ENCODE measurements at places on chromosomes 1 and 21.

GRCh38 chr1:44678120-44678519 lies 3.6 kb downstream of the ARMH1 start:
- DNase-seq = no peak

- no peak for DNase-seq
These were observed 1.2 kb upstream of the A3GALT2 start for GRCh38 chr1:33322109-33322508.

DNA sequence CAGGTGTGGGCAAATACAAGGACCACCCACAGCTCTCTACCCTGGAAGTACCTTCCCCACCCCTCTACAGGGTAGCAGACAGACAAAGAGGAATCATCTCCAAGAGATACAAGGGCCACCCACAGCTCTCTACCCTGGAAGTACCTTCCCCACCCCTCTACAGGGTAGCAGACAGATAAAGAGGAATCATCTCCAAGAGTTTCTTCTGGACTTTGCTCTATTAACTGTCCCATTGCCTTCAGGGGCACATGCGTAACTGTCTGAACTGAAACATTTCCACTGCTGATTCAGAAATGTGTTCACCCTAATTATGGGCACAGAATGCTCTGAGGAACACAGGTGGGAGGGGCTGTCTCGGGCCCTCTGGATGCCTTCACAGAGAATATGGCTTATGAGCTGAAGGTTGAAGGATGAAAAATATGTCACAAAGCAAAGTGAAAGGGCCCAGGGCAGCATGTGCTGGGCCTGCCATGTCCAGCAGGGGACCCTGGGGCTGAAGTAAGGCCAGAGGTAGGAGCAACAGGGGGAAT lies 43.9 kb downstream of the ZNF281 start:
- DNase-seq = no peak

DNA sequence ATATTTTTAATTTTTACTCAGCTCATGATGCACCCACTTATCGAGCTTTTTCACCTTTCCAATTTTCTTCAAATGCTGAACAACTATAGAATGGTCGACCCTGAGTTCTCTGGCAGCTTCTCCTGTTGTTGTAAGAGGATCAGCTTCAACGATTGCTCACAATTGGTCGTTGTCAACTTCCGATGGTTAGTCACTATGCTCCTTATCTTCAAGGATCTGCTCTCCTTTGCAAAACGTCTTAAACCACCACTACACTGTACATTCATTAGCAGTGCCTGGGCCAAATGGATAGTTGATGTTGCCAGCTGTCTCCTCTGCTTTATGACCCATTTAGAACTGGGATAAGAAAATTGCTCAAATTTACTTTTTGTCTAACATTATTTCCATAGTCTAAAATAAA lies 385.9 kb upstream of the LYPLAL1 start:
- no peak for DNase-seq

- no peak for DNase-seq
These were observed 22.1 kb upstream of the TBX15 start for GRCh38 chr1:119010201-119010600.

GRCh38 chr1:186812570-186812969 lies 16.2 kb upstream of the PLA2G4A start:
- DNase-seq = no peak

- DNase-seq = no peak
These were observed 110.0 kb upstream of the HOOK1 start for GRCh38 chr1:59704716-59705115.

DNA sequence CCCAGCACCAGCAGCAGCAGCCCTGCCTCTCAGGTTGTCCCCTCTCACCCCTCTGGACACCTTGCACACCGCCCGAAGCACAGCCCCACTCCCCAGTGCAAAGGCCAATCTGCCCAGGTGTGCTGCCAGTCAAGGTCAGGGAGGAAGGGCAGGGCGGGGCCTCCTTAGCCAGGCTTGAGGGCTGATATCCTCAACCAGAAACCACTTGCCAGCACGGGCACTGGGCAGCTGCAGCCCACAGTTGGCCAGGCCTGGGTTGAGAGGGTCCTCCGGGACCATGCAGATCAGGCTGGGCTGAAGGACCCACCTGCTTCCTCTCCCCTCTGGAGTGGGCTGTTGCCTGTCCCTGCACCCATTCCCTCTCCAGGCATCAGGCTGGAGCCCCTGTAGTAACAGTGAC lies 588.3 kb downstream of the NPHP4 start:
- DNase-seq = no peak

GRCh38 chr1:155079210-155079486 lies 511 bp downstream of the EFNA3 start:
- no peak for DNase-seq

- no peak for DNase-seq
These were observed 24.0 kb upstream of the ADARB1 start for GRCh38 chr21:45050345-45050796.

- DNase-seq = no peak
These were observed 114.2 kb downstream of the SLC16A1 start for GRCh38 chr1:112841825-112842224.

GRCh38 chr1:156727926-156728598 lies at the start of gene METTL25B:
METTL25B (plus strand) TSS chr1:156728469; CDS start chr1:156729105, 636 bp downstream.
- DNase-seq = peak; percentile 78

GRCh38 chr1:183070923-183071618 lies 47.9 kb downstream of the LAMC1 start:
- DNase-seq = no peak

- DNase-seq = peak; percentile 35
These were observed 75.9 kb downstream of the NOS1AP start for GRCh38 chr1:162145280-162145965.

DNA sequence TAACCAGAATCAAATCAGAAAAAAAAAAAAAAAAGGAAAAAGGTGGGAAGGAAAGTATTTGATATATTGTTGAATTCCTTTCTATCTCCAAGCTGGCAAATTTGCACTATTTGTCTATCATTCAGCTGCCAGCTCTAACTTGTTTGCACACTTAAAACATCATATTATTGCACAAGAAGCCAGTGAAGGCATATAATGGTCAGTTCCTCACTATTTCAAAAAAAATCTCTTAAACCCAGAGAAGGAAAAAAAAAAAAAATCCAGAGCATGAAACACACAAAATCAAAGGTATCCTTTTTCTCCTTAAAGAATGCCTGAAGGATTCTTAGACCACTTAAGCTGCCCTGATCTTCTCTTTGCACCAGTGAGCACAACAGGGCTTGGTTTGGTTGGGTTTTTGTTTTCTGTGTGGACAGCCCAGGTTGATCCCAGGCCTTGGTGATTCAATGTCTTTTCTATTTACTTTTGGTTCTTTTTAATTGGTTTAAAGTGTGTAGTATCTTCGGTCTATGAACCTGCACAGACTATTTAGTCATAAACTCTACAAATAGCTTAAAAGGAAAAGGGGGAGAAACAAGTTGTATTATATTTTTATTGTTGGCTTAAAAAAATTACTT lies 40.2 kb downstream of the DUSP10 start:
- DNase-seq = no peak

DNA sequence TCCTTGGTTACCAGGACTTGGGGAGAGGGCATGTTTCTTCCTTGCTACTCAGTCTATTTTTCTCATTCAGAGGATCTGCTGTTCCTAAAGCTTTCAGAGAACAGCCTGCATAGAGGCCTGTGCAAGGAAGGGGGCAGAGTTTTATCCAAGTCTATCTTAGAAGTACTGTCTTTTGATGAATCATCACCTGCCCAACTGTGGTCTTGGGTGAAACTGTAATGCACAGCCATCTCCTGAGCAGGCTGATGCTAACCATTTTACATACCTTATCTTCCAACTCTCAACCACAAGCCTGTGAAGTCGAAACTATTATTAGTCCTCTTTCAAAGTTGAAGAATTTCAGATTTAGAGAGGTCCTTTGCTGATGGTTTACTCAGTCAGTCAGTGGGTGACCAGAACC lies 368.0 kb downstream of the HHAT start:
- no peak for DNase-seq

DNA sequence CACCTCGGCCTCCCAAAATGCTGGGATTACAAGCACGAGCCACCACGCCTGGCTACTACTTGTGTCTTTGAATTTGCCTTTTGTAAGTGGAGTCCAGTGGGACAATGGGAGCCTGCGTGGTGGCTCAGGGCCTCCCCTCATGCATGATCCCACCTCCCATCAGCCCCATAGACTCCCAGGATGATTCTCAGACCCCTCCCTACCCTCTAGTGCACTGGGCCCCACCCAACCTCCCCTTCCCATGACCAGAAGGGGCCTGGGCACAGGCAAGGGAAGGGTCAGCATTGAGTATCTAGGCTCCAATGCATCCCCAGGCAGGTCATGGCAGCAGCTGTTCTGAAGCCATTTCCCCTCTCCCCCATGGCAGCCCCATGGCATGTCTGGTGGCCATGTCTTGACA lies 18.7 kb downstream of the NEK2 start:
- DNase-seq = no peak

GRCh38 chr1:29320156-29320940 lies 84.0 kb downstream of the PTPRU start:
- no peak for DNase-seq

GRCh38 chr1:203660931-203661484 lies 34.4 kb downstream of the ATP2B4 start:
- no peak for DNase-seq

- DNase-seq = no peak
These were observed 1271.8 kb downstream of the BRINP3 start for GRCh38 chr1:189205863-189206262.

DNA sequence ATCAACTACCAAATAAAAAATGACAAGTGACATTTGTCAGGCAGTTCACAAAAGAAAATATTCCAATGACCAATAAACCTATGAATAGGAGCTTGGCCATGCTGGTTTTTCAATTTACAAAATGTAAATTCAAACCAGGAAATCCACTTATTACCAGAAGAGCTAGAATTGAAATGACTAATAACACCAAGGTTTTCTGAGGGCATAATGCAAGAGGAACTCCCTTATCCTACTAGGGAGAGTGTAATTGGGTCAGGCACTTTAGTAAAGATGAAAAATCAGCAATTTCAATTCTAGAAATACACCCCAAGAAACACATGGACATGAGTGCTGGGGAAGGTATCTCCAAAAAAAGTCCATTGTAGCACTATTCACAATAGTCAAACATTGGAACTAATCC lies 16.7 kb upstream of the TIAM1 start:
- no peak for DNase-seq

GRCh38 chr1:73411479-73411878 lies 786.5 kb downstream of the LRRIQ3 start:
- no peak for DNase-seq

GRCh38 chr1:34378968-34379856 lies 202.5 kb downstream of the C1orf94 start:
- no peak for DNase-seq

- no peak for DNase-seq
These were observed 1.6 kb upstream of the PANK4 start for GRCh38 chr1:2528016-2528415.

DNA sequence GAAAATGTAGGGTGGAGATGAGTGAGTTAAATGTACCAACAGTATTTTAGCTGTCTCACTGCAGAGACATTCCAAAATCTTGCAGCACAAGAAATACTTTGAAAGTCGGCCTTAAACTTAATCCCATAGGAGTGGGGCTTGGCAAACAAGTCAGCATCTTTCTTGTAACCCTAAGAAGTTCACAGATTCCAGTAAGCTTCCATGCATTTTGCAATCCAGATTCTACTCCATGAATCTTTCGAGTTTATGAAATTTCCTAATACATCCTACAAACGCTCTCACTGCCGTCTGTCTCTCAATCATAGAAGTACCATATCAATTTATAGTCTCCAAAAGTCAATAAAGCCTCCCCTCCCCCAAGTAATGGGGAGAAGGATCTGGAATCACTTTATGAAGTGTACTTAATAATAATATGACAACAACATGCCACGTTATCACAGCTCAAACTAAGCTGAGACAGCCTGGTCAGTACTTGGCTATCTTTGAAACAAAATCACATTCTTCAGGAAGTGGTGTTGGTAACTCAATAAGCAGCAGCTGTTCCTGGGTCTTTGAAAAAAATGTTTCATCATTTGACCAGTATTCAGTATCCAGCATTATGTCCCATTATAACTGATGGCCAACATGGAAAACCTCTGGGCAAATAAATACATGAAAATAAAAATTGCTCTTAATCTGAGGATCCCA lies 317.4 kb upstream of the RUNX1 start:
- DNase-seq = no peak

DNA sequence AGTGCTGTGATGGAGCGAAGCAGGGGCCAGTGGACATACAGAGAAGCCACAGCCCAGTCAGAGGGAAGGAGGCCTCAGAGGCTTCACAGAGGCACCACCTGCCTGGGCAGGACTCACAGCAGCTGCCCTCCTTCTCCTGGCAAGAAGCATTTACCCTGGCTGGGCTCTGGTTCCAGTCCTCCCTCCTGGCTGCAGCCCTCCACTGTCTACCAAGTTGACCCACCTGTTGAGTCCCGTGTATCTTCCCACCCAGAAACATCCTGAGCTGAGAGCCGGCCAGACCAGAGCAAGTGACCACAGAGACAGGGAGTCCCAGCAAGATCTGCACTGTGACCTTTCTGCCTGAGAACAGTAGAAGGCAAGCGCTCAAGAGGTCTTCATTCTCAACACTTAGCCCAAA lies 49.7 kb downstream of the GLIS1 start:
- no peak for DNase-seq

DNA sequence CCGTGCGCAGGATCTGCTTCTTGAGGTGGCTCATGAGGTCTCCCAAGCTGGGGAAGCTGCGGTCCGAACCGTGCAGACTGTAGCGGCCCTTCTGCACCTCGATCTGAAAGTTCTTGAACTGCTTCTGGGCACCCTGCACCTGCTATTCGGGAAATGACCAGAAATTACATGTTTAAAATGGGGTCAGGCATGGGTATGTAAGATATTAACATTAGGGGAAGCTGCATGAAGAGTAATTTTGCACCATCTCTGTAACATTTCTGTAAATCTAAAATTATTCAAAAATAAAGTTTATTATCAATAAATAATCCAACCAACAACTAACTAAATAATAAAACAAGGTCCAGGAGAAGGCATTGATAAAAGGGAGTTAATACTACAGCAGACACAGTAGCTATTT lies 110.7 kb downstream of the RAVER2 start:
- DNase-seq = no peak

- no peak for DNase-seq
These were observed 10.8 kb downstream of the ZBTB8OS start for GRCh38 chr1:32639489-32640075.

DNA sequence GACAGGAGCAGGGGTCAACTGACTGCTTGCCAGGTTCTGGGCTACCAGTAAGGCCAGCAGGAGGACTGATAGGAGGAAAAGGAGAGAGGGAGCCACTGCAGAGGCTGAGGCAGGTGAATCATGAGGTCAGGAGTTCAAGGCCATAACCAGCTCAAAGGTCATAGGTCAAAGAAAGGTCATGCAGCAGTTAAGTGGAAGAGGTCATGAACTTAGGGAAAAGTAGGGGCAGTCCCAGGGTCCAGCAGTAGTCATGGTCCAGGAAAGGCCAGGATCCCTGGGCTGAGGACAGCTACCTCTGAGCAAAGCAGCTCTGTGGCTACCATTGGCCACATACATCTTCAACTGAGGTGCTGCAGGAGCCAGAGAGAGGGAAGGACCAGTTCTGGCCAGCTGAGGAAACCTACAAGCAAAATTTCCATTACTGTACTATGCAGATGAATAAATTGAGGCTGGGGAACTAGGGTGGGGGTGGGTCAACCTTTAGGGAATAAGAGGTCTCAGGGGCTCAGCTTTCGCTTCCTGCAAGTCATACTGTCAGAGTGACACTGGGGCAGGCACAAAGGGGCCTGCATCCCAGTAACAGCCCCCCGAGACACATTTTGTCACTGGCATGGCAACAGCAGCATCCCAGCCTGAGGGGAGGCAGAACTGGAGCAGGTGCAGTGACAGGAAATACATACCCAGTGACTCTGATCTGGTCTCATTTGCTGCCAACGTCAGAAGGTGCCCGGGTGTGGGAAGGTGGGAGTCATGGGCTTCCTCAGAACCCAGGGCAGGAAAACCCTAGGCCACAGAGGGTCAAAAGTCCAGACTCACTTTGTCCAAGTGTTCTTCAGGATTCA lies 5.2 kb upstream of the INPP5B start:
- no peak for DNase-seq

All from nephron progenitor cell (in vitro differentiated cells).